NCI-H1048 (cell line): ENCODE measurements at places on chromosomes 16 and 17.

DNA sequence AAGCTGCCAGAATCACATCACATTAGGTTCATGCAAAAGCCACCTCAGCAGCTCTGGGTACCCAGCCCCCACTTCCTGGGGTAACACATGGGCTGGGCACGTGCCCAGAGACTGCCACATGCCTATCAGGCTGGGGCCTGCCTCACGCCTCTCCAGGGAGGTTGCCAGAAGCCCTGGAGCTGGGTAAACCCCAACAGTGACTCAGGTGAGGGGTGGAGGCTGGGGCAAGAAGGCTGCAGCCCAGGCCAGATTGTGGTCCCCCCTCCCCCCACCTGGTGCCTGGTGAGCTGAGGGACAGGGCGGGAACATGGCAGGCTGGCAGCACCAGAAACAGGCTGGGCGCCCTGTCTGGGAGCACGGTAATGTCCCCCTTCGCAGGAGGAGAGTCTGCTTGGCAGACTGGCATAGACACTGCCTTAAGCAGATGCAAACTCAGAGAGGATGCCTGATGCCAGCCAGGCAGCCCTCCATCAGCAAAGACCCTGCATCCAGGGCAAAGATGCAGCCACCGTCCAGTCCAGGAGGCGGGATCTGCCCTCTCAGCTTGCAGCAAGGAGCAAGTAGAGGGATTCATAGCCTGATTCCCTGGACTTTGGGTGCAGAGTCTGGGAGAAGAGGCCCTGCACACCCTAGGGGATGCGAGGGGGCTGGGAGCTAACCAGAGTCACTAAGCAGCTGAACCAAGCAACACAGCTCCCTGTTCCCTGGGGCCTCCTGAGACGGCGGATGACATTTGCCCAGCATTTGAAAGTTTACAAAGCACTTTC lies 28.8 kb downstream of the NGFR start:
- DNase-seq: no peak

GRCh38 chr17:9802294-9802693 lies 10.9 kb upstream of the DHRS7C start:
- no peak for DNase-seq

- DNase-seq: no peak
These were observed 140.9 kb downstream of the PMP22 start for GRCh38 chr17:15124264-15124595.

GRCh38 chr17:1629504-1630310 lies 1.1 kb upstream of the SLC43A2 start:
- no peak for DNase-seq

DNA sequence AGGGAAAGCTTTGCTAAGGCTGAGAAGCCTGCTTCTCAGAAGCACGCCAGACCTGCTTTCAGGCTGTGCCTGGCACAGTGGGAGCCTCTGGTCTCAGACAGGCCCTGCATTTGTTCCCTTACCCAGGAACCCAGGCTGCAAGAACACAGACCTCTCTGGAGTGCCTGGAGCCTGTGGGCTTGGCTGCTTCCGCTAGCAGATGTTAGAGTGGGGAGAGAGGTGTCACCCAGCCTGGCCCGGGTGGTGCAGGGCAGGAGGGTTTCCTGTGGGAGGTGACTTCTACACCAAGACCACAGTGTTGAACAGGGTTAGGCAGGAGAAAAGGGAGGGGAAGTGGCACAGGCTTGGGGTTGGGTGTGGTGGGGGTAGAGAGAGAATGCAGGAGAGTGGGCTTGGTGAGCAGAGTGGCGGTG lies 35.8 kb upstream of the ADGRG1 start:
- DNase-seq: no peak

GRCh38 chr17:39631403-39631802 lies 4.7 kb downstream of the PPP1R1B start:
- DNase-seq: no peak

DNA sequence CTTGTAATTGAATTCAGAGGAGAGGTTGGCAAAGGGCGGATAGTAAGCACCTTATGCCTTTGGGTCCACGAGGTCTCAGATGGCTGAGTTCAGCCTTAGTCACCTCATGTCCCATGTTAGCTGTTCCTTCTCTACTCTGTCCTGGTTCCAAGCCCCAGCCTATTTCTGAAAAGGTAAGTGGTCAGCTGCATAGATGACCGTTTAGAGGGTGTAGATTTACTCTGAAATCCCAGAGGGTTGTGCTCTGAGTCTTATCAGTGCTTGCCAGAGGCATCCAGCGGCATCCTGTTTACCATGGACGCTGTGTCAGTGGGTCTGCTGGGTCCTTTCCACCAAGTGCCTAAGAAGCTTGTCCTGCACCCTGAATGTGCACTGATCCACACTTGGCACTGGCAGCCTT lies 1.9 kb downstream of the ZNF778 start:
- DNase-seq: no peak

- DNase-seq: no peak
These were observed 39.0 kb downstream of the NLK start for GRCh38 chr17:28081467-28081866.

DNA sequence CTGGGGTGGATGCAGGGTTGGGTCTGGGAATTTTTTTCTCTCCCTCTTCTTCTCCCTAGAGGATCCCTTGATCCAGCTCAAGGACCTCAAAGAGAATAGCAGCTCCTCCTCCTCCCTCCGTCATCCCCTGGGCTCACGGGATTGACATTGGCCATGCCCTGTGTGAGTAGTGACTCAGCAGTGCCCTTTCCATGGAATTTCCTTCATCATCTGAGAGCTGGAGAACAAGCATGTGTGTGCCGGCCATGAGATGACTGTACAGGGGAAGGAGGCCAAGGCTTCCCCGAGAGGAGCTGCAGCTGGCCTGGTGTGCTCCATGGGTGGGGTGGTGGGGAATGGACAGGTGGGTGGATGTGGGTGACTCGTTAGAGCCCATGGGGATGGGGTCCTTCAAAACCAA lies 8.9 kb upstream of the WSCD1 start:
- no peak for DNase-seq

DNA sequence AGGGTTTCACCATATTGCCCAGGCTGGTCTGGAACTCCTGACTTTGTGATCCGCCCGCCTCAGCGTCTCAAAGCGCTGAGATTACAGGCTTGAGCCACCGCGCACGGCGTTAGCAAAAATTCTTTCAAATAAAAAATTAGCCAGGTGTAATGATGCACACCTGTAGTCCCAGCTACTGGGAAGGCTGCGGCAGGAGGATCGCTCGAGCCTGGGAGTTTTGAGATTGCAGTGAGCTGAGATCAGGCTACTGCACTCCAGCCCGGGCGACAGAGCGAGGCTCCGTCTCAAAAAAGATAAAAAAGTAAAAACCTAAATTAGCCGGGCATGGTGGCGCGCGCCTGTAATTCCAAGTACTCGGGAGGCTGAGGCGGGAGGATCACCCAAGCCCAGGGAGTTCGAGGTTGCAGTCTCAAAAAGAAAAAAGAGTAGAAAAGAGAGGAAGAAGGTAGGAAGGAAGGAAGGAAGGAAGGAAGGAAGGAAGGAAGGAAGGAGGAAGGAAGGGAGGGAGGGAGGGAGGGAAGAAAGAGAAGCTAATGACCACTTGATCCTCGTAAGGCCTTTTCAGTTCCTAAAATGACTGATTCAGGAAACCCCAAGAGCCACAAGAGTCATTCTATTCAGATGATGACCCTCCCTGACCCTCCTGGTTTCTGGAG lies 59.2 kb downstream of the SRL start:
- no peak for DNase-seq

GRCh38 chr17:15462976-15463772 lies 4.2 kb downstream of the CDRT4 start:
- no peak for DNase-seq

- no peak for DNase-seq
These were observed 31.5 kb upstream of the SHISA9 start for GRCh38 chr16:12869698-12870427.

DNA sequence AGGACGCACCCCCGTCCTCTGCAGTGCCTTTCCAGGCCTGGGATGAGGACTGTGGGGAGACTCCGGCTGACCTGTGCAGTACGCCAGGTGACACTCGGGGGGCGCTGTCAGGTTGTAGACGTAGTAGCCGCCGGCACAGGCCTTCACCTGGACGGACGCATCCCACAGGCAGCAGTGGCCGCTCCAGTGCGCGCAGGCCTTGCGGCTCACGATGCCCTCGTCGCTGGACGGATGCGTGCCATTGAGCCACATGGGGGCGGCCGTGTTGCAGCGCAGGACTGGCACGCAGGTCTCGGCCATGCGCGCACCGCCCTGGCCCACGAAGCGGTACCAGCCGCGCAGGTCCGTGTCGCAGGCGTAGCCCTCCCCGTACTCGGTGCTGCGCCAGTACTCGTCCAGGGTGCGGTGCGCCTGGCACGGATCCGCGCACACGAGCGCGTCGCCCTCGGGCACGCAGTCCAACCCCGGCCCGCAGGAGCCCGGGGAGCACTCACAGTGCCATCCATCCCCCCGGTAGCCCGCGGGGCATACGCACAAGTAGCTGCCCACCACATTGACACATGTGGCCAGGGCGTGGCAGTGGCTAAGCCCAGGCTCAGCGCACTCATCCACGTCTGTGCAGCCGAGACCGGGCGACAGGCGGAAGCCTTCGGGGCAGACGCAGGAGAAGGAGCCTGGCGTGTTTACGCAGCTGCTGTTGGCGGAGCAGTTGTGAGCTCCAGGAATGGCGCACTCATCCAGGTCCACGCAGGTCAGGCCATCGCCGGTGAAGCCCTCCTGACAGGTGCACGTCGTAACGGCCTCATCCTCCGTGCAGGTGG lies 3.9 kb downstream of the UMOD start:
- no peak for DNase-seq

DNA sequence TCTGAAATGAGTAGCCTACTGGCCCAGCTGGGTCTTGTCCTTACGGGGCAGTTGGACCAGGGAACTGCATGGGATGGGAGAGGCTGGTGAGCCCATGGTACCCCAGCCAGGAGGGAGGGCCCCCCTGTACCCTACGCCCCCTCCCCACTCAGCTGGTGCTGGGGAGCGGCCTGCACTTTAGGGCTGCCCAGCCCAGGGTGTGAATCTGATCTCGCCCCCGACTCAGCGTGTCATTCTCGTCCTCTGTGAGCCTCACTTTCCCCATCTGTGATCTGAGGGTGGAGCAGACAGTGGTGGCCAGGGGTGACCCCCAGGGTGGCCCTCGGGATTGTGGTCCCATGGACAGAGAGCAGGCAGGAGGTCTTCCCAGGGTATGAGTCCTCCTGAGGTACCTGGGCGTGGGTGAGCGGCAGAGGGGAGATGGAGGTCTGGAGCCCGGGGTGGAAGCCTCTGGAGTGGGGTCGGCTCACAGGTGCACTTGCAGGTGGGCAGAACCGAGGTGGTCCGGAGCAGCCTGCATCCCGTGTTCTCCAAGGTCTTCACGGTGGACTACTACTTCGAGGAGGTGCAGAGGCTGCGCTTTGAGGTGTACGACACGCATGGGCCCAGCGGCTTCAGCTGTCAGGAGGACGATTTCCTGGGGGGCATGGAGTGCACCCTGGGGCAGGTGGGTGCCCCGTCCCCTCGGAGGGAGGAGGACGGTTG lies 1.6 kb downstream of the CPNE7 start:
- no peak for DNase-seq

- no peak for DNase-seq
These were observed 725 bp downstream of the ABCA3 start for GRCh38 chr16:2339521-2340484.

- no peak for DNase-seq
These were observed 9.8 kb downstream of the SLC7A6OS start for GRCh38 chr16:68300734-68301459.

DNA sequence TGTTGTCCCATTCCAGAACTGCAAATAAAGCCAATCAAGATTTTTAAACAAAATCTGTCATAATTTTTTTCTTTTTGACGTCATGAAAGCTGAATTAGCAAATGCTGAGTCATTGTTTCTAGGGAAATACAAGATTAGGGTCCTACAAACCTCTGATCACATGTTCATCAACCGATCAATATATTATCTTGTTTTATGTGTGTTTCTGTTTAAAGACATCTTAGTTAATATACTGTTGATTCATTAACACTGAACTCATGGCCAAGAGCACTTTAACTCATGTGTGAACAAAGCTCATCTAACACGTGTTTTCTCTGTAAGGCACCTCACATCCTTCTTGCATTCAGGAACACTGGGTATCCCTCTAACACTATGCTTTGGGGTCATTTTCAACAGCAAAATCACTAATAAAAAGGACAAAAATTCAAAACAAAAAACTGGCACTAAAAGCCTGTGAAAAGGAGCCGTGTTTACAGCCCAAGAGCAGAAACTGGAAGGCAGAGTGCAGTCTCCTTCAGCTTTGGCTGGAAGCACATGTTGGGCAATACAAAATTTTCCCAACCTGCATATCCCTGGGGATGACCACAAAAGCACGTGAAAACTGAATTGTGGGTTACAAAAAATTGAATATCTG lies 102.5 kb downstream of the PARN start:
- DNase-seq: no peak

DNA sequence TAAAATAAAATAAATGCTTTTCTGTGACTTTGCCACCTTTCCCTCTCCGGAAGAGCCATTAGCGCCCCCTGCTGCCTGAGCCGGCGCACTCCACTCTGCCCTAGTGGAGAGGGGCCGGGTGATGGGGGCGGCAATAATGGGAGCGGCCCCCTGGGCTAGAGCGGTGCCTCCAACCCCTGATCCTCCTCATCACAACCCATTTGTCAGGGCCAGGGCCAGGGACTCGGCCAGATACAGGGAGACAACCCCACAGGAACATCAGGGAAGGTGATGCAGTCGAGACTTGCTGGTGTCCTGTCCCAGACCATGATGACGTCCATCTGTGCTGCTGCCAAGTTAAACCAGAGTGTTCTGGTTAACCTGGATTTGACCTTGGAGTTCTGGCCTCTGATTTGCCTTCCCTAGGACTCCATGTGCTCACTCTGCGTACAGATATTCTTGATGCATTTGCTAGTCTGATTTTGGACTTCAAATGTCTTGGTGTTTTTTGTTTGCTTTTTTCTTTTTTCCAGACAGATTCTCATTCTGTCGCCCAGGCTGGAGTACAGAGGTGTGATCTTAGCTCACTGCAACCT lies 46.1 kb upstream of the BPTF start:
- DNase-seq: no peak
